ENCODE measurements at places on chromosomes 4 and X.

- no peak for DNase-seq
Observed at GRCh38 chr4:24753519-24753918, 41.9 kb upstream of the SOD3 start.

GRCh38 chr4:24419181-24420034, 164.9 kb downstream of the DHX15 start:
- DNase-seq, result peak; percentile 58

DNA sequence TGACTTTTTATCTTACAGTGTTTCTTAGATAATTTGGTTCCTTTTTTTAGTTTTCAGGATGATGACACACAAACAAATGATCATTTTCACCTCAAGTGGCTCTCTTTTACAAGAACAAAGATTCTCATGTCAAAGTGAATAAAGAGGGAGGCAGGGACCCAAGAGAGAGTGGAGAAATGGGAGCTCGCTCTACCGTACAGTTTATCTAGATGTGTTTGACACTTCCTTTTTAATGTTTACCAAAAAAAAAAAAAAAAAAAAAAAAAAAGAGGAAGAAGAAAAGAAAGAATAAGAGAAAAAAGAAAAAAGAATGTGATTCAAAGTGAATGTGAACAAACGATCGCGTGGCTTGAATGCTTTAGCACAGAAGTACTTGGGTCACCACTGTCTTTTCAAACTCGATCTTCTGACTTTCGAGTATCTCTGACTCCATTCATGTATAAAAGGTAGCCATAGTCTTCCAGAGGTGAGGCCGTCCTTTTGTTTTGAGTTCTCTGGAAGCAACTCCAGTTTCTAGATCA, 75.6 kb upstream of the GRXCR1 start:
- DNase-seq, result no peak

DNA sequence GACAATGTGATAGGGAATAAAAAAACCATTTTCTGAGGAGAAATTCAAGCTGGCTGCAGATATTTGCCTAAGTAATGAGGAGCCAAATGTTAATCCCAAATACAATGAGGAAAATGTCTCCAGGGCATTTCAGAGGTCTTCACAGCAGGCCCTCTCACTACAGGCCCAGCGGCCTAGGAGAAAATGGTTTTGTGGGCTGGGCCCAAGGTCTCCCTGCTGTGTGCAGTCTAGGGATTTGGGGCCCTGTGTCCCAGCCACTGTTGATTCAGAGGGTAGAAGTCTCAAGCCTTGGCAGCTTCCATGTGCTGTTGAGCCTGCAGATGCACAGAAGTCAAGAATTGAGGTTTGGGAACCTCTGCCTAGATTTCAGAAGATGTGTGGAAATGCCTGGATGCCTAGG, 778.7 kb downstream of the CENPC start:
- DNase-seq, result no peak

DNA sequence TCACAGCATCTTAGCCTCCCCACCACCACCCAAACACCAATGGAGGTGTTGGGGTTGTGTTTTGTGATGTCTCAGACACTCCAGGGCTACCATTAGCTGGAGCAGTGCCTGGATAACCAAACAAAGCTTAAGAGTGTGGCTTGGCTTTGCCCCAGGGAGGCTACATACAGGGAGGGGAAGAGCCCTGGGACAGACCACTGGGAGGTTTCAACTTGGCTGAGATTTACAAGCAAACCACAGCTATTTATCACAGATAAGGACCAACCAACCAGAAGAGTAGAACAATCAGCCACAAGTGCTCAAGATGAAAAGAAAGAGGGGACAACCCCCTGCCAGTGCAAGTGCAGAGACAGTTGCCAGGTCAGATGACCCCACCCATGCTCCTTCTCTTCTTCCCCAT, 24.1 kb downstream of the SOX3 start:
- DNase-seq, result no peak

DNA sequence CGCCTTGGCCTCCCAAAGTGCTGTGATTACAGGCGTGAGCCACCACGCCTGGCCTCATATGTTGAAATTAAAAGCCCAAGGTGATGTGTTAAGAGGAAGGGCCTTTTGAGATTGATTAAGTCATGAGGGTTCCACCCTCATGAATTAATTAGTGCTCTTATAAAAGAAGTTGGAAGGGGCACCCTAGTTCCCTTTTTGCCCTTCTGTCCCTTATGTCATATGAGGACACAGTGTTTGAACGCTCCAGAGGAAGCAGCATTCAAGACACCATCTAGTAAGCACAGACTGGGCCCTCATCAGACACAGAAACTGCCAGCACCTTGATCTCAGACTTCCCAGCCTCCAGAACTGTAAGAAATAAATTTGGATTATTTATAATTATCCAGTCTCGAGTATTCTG, 5.1 kb upstream of the APLN start:
- no peak for DNase-seq

GRCh38 chr4:181761156-181761555, 482.0 kb upstream of the TENM3 start:
- DNase-seq, result no peak

DNA sequence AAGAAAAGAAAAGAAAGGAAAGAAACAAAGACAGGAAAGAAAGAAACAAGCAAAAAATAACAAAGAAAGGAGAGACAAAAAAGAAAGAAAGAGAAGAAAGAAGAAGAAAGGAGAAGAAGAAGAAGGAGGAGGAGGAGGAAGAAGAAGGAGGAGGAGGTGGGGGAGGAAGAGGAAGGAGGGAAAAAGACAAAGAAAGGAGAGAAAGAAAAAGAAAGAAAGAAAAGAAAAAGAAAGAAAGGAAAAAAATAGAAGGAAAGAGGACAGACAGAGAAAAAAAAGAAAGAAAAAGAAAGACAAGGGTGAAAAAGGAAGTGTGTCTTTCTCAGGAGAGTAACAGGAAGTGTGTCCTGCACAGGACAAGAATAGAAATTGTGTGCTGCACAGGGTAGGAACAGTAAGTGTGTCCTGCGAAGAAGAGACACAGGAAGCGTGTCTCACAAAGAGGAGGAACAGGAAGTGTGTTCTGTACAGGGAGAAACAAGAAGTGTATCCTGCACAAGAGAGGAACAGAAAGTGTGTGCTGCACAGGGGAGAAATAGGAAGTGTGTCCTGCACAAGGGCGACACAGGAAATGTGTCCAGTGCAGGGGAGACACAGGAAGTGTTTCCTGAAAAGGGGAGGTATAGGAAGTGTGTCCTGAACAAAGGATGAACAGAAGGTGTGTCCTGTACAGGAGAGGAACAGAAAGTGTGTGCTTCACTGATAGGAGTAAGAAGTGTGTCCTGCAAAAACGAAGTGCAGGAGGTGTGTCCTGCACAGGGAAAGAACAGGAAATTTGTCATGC, 101.2 kb downstream of the ARSF start:
- DNase-seq, result no peak

- DNase-seq, result no peak
Observed at GRCh38 chr4:167730769-167731168, 361.6 kb upstream of the ANXA10 start.

DNA sequence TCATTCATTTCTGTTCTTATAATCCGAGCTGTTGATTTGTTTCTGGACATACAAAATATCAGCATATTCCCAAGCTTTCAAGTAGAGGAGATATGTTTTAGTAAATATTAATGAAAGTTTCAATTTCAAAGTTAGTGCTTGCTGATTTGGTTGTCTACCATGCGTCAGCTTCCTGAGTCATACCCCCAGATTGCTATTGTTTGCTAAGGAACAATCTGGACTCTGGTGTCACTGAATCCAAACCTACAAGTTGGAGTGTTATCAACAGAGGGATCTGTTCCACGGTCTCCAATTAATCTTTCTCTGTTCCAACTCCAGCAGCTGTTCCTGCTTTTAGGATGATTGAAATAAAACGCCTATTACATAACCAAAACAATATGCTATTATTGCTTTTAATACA, 96.1 kb upstream of the FAM9A start:
- DNase-seq, result no peak

DNA sequence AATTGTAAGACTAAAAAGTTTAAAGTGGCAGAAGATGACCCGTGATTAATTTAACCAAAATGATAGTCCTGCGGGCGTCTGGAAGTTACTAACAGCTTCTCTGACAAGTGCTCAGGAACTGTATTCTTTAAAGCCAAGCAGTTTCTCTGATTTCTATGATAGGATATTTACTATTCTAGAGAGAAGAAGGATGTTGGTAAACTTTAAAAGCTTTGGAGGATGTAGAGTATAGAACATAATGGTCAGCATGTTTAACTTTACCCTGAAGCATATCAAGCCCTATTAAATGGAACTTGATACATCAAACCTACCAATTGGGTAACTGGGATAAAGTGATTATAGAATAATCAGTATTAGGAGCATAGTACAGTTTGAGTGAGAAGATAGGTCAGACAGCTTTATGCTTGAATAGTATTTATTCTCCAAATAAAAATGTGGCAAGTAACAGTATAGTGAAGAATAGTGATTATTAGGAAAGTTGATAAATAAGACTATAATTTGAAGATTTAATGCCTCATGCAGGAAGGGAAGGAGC, 1.8 kb downstream of the STIM2 start:
- no peak for DNase-seq

DNA sequence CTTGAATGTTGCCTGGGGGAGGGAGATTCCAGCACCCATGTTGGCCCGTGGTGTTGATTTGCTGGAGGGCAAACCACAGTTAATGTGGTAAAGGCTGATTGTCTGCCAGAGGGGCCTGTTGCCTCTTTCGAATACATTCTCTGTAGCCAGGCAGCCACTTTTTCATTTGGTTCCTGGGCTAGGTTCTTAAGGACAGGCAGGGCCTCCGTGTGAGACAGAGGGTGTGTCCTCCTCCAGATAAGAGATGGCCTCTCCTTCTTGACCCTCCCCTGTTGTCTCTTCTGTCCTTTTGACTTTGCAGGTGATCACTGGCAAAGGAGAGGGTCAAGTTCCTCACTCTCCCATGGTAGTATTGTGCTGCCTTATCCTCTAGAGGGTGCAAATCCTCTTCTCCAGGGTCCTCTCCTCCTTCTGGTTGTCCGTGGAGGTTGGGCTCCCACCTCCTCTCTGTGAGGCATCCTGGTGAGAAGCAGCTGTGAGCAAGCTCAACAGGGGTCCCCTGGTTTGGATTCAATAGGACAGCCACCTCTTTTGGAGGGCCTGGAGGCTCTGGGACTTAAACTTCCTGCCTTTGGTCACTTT, 44.9 kb downstream of the ZNF182 start:
- DNase-seq, result no peak

GRCh38 chrX:8861908-8862307, 60.7 kb upstream of the FAM9A start:
- DNase-seq, result no peak

- DNase-seq, result no peak
Observed at GRCh38 chr4:180500154-180500553, 1743.0 kb upstream of the TENM3 start.

DNA sequence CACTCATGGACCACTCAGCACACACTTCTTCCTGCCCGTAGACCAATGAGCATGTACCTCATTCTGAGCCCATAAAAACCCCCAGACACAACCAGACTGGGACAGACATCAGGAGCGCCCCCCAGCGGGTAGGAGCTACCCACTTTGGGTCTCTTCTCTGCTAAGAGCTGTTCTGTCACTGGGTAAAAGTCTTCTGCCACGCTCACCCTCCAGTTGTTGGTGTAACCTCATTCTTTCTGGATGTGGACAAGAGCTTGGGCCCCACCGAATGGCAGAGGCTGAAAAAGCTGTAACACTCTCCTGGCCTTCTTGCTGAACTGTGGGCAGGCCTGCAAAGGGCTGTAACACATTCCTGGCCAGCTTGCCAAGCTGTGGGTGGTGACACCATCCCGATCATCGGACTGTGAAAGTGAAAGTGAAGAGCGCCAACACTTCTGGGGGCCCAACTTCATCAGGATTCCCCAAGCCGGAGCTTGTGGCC, 137.6 kb downstream of the TECRL start:
- no peak for DNase-seq

GRCh38 chr4:10971800-10972401, 287.3 kb upstream of the CLNK start:
- no peak for DNase-seq

DNA sequence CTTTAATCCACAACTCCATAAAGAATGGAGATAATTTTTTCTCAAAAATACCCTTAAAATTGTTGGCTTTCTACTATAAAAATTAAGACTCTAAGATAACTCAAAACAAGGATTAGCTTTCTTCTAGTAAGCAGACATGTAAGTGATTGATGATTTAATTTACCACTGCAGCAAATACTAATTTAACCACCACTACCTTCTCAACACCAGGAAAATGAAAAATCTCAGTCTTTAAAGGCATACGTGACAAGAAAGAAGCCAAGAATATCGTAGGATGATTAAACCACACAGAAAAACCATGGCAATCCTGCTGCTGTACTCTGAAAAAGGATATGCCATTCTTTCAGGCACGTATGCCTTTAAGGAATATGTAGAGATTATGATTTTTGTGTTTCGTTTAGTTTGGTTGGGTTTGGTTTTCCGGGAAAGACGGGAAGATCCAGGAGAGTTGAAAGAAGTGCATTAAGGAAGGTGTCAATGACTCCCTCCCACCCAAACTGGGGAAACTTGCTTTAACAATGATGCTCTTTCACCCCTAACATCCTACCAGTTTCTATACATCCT, 881 bp downstream of the LRCH2 start:
- no peak for DNase-seq

- DNase-seq, result no peak
Observed at GRCh38 chr4:66636349-66636748, 909.0 kb downstream of the CENPC start.

Measured in activated T-cell treated with anti-CD3 and anti-CD28 coated beads, Interleukin-2, amount 50 U/mL, for 1 hour (primary cell).